Activated CD4-positive, alpha-beta T cell treated with anti-CD3 and anti-CD28 coated beads, Interleukin-2, amount 50 U/mL, for 16 hours (primary cell): ENCODE measurements at places on chromosomes 4 and X.
A peak's percentile ranks its signal among the peaks of the same experiment; 100 is the strongest.

DNA sequence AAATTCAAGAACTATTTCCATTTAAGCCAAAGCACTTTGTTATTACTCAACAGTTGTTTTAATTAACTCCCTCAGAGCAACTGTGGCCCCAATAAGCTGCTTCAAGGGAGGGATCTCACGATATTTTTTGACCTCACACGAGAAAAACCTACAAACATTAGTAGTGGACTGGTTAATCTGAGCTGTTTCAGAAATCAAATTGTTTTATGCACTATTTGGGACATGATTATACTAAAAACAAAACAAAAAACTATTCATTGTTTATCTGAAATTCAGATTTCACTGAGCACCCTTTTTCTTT, 74.3 kb downstream of the DCHS2 start:
- no peak for DNase-seq

GRCh38 chr4:74365761-74366160, 816 bp downstream of the EREG start:
- DNase-seq, result no peak

- DNase-seq, result peak; percentile 35
Observed at GRCh38 chr4:39873823-39874222, 103.9 kb downstream of the PDS5A start.

GRCh38 chr4:85125688-85126087, 159.2 kb upstream of the WDFY3 start:
- no peak for DNase-seq

DNA sequence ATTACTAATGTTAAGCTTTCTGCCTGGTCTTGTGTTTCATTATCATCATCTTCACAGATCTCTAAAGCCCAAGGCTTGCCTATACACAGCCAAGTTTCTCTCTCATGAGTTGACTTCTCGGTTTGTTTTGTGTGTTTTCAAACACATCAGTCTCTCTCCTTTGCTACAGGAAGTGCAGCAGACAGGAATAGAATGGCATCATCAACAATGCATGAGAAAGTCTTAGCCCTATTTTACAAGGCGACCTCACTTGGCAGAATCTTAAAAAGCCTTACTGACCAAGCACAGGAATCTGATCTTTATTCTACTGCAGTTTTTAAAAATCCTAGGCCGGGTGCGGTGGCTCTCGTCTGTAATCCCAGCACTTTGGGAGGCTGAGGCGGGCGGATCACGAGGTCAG, 36.8 kb downstream of the CC2D2A start:
- no peak for DNase-seq

DNA sequence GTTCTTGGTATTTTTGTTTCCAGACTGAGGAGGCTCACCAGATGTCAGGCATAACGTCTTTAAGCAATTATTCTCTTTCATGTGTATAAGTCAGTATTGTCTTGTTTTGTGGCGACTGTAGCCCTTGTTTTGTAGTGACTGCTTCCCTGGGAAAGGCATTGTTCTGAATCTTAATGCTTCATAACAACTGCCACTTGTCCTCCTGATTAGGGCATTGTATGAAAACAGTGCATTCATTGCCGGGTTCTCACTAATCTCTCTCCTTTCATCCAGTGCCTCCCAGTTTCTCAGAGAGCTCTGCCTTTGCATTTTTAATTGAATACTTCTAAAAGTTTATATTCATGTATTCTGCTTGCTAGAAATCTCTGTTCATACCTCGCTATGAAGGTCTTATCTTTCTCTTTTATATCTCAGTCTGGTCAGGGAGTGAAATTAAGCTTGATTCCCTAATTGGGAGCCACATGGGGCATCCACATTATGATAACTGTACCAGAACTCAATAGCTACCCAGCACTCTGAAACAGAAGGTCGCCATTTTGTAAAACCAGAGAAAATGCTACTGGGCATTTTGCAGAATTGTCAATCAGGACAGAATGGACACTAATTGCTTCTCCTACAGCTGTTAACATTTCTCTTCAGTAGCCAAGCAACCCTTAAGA, 149.8 kb downstream of the GBA3 start:
- no peak for DNase-seq

DNA sequence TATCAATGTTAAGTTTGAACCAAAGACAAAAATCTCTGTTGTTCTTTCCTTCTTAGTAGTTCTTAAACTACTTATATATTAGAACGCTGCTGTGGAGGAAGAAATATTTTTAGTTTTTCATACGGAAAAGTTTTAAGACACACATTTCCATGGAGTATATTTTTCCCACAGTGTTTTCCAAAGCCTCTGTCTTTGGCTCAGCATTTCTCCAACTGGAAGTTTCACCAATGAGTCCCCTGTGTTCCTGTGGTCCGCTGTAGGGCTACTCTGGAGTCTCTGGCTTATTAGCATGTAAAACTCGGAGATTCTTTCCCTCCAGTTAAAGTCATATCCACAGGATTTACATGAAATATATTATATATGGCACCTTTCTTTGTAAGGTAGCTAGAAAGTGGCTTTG, 249.0 kb downstream of the CBR4 start:
- DNase-seq, result no peak

DNA sequence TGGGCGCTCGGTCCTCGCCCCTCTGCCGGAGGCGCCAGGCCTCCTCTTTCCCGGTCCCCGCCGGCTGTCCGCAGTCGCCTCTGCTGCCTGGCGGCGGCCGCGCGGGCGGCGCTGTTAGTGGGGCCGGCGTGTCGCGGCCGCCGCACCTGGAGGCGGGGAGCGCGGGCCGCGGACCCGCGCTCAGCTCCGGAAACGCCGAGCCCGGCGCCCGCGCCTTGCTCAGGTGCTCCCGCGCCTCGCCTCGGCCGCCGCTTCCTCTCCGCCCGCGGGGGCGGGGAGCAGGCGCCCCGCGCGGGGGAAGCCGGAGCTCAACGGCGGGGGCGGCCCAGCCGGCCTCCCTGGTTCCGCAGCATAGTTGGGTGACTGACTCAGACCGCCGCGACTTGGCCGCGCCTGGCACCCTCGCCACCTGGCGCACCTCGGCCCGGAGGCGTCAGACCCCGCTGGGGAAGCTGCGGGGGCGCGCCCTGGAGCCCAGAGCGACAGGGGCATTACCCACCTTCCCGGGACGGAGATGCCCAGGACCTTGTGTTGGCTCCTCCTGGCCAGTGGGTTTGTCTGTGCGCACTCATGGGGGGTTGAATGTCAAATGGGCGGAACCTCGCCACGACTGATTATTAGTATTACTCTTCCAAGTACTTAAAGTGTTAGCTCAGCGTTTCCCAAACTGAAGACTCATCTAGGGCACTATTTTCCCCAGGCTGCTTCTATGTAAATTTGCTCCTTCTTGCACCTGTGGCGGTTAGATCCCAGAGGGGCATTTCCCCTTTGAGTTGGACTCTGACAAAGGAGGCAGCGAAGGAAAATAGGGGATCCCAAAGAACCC, at the start of gene ARAP2:
TSS of gene ARAP2 (minus strand) at position 258 of the 826 bp plus-strand sequence. CDS start 15,028 bp downstream, outside the sequence.
- peak; percentile 65 for DNase-seq

GRCh38 chr4:164304861-164305260, 449.1 kb upstream of the SMIM31 start:
- DNase-seq, result no peak

DNA sequence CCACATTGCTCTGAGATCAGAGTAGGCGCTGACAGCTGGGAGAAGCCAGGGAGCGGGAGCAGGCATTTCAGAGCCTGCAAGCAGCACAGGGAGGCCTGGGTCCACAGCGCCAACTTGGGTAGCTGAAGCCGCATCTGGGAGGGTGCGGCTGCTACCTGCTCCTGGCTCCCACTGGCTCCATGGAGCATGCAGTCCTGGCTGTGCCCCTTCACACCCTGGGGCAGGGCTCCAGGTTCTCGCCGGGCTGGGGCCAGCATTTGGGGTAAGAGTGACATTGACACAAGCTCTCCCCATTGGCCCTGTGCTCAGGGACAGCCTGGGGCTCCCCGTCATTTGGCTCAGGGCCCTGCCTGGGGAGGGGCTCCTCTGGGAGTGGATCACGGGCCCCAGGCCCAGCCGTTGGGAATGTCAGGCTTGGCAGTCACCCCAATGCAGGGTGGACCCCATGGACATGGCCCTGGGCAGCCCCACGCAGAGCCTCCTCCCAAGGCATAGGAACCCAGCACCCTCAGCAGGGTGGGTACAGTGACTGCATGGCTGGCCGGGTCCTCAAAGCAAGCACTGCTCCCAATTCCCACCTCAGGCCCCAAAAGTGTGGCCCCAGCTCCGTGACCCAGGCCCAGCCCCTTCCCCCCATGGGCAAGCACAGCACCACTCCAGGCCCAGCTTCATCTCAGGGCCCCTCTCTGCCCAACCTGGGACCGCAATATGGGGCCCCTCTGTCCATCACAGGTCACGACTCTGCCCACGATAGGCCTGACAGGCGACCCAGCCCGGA, 82.4 kb downstream of the PRDM5 start:
- no peak for DNase-seq
